ENCODE measurements at places on chromosomes 12 and 14.

GRCh38 chr12:89326239-89327040 is 25.9 kb downstream of the DUSP6 start:
- no peak for DNase-seq

DNA sequence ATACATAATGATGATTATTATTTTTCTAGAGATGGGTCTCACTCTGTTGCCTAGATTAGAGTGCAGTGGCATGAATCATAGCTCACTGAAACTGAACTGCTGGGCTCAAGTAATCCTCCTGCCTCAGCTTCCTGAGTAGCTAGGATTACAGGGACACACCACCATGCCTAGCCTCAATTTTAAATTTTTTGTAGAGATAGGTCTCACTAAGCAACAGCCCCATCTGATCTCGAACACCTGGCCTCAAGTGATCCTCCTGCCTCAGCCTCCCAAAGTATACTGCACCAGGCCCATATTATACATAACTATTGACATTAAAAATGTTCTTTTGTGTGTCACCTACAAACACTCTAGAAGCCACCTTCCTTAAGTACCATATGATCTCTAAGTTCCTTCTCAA is 3.4 kb downstream of the TXNRD1 start:
- DNase-seq: no peak

- DNase-seq: no peak
Measured at GRCh38 chr14:50425816-50426215, 29.1 kb upstream of the CDKL1 start.

DNA sequence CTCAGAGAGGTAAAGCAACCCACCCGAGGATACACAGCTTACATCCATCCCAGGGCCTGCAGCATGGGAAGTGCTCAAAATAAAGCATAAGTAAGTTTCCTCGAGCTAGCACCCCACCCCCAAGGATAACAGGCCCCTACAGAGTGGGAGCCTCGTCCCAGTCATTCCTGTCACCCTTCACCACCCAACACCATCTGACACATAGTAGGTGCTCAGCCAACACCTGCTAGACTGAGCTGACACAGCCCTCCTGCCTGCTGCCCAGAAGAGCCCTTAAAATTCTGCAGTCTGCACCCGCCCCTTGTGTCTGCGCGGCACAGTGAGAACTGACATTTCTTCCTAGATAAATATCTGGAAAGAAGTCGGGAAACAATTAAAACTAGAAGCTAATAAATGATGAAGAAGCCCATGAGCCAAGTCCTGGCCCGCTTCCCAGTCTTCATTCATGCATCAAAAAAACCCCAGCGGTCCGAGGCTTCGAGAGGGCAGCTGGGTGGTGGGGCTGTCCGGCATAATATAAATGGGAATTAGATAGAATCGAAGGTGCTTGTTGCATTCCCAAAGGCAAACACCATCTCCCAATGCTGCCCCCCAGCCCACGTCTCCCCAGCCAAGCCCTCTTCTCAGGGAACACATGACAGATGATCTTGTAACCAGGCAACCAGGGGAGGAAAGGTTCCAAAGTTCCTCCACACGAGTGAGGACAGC is 76.2 kb downstream of the BCL11B start:
- no peak for DNase-seq

DNA sequence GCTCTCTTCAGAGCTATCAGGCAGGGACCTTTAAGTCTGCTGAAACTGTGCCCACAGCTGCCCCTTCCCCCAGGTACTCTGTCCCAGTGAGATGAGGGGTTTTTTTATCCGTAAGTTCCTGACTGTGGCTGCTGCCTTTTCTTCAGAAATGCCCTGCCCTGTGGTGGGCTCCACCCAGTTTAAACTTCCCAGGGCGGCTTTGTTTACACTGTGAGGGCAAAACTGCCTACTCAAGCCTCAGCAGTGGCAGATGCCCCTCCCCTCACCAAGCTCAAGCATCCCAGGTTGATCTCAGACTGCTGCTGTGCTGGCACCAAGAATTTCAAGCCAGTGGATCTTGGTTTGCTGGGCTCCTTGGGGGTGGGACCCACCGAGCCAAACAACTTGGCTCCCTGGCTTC is 46.9 kb upstream of the SLC16A7 start:
- DNase-seq: no peak

- DNase-seq: no peak
Measured at GRCh38 chr12:47346251-47347019, 266.7 kb upstream of the AMIGO2 start.

DNA sequence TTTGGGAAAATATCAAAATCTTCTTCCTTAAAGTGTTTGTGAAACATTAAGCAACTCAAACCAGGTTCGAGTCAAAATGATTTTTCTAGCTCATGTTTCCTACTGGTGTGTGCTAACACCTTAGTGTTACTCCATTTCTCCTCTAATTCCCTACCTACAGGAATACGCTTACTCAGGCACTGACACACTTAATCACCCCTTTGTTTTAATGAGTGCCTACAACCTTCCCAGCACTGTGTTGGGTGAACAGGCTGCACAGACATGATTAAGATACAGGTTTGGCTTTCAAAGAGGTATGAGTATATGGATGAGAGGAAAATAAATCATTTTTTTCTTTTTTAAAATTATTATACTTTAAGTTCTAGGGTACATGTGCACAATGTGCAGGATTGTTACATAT is 15.6 kb upstream of the PZP start:
- DNase-seq: no peak

DNA sequence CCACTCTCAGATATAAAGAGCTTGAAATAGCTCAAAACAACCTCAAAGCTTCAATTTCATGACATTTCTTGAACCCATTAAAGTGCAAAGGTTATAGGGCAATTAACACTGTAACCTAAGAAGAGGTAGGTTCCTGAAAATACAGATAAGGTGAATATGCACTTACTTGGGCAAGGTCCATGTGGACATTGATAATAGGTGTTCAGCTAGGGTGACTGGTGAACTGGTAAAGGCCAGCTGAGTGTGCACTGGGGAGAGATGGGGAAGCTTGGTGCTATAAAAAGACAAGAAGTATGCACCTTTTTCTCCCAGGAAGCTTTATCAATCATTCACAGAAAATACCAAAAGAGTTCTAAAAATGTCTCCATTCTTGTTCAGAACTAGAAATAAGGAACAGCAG is 418.6 kb downstream of the SLC16A7 start:
- no peak for DNase-seq

- DNase-seq: no peak
Measured at GRCh38 chr12:40947797-40948196, 240.3 kb upstream of the PDZRN4 start.
